Lung (tissue), 17 donors: ENCODE measurements at places on chromosomes 1 and 21. TPM values are rescaled to one million over a fixed set of nuclear protein-coding genes. Genes with fewer than 3 reads are reported as not detected.

GRCh38 chr1:37485902-37486679, 11.7 kb downstream of the ZC3H12A start:
- H3K27me3 ChIP-seq = no peaks in the 10 kb centered on the region
- no peak for DNase-seq
- peaks cover 6% of the 10 kb centered on the region for H3K4me1 ChIP-seq
- H3K36me3 ChIP-seq = peaks cover 37% of the 10 kb centered on the region

Gene PDC
- not detected for total RNA-seq

- H3K4me1 ChIP-seq = no peaks in the 10 kb centered on the region
- H3K4me3 ChIP-seq = no peak overlapping the region
- no peak for DNase-seq
These were observed 175.0 kb downstream of the SMYD3 start for GRCh38 chr1:246332078-246332477.

GRCh38 chr1:165915480-165915879, 88.1 kb downstream of the UCK2 start:
- no peaks in the 10 kb centered on the region for H3K36me3 ChIP-seq
- DNase-seq = no peak
- no peak overlapping the region for H3K27ac ChIP-seq
- H3K4me1 ChIP-seq = no peaks in the 10 kb centered on the region

Gene S100A8
- total RNA-seq = 556 TPM

GRCh38 chr1:28602536-28603439, 10.7 kb downstream of the RAB42 start:
- no peaks in the 10 kb centered on the region for H3K4me1 ChIP-seq
- no peak overlapping the region for H3K4me3 ChIP-seq
- peak; percentile 89 for DNase-seq
- H3K36me3 ChIP-seq = peaks cover 23% of the 10 kb centered on the region
- no peaks in the 10 kb centered on the region for H3K27me3 ChIP-seq

DNA sequence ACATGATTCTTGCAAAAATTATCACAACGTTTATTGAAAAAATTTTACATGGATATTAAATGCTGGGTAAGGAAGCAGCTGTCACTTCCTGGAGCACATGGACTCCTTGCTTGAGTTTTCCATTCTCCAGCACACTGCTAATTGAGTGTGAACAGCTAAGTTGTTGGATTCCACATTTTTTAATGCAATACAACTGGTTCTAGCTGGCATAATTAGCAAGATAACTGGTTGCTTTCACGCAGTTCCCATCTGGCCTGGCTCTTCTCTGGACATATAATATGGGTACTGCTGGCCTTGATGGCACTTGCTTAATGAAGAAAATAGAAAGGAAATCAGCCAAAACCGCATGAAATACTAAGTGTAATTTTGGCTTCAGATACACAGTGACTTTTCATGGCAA, 26.6 kb downstream of the RGS21 start:
- H3K36me3 ChIP-seq = no peaks in the 10 kb centered on the region
- peak; percentile 87 for DNase-seq
- no peaks in the 10 kb centered on the region for H3K27me3 ChIP-seq
- H3K4me1 ChIP-seq = peaks cover 3% of the 10 kb centered on the region
- no peak overlapping the region for H3K27ac ChIP-seq

DNA sequence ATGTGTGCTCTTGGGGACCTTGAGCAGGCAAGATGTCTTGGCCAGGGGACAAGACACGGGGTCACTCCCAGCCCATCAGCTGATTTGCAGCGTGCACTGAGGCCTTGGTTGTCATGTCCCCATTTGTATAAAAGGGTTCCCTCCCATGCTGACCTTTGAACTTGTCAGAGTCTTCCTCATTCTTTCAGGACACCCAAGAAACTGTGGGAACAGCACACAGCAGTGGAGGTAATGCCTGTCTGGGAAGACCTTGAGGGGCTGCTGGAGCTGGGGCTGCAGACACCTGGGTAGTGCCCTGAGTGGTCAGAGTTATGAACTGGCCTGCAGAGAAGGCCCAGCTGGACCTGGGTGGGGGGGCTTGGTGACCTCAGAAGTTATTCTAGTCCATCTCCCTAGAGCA, 46.4 kb downstream of the FAAH start:
- peaks cover 10% of the 10 kb centered on the region for H3K27me3 ChIP-seq
- no peaks in the 10 kb centered on the region for H3K36me3 ChIP-seq
- no peak for DNase-seq
- no peak overlapping the region for H3K27ac ChIP-seq
- no peak overlapping the region for H3K4me3 ChIP-seq
- no peaks in the 10 kb centered on the region for H3K4me1 ChIP-seq

- H3K27ac ChIP-seq = no peak overlapping the region
- H3K4me1 ChIP-seq = no peaks in the 10 kb centered on the region
- H3K27me3 ChIP-seq = no peaks in the 10 kb centered on the region
- no peak for DNase-seq
These were observed 120.8 kb upstream of the CACHD1 start for GRCh38 chr1:64348961-64349648.

DNA sequence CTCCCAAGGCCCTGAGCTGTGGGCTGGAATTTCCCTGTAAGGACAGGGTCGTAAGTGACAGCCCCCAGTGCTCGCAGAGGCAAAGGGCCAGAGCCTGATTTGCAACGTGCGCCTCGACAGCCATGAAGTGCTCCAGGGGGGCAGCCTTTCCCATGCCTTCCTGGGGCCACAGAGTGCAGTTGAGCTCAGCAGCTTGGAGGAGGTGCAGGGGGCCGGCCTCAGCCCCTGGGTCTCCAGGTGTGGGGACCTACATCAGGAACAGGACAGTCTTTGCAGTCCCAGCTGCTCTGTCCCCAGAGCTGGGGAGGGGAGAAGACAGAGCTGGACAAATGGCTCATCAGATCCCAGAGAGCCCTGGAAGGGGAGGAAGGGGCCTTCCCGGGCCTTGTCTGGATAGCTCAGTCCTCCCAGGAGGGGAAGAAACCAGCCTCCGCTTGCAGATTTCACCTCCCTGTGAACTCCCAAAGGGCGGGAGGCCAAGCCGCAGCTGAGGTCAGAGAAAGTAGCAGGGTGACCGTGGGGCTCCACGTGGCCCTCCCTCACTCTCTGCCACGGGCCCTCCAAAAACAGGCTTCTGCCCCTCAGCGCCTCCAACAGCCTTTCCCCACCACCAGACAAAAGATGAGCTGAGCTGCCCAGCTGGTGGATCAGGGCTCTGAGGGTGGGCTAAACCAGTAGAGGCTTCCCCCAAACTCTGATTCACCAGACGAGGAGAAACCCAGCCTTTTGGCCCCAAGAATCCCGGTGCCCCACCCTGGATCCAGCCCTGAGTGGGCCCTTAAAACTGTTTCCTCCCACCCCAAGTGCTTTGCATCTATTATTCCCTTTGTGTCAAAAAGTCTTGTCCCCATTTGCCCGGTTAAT, 76.5 kb downstream of the DHRS3 start:
- H3K4me3 ChIP-seq = no peak overlapping the region
- H3K4me1 ChIP-seq = peaks cover 15% of the 10 kb centered on the region
- H3K27me3 ChIP-seq = peaks cover 2% of the 10 kb centered on the region
- H3K27ac ChIP-seq = no peak overlapping the region

DNA sequence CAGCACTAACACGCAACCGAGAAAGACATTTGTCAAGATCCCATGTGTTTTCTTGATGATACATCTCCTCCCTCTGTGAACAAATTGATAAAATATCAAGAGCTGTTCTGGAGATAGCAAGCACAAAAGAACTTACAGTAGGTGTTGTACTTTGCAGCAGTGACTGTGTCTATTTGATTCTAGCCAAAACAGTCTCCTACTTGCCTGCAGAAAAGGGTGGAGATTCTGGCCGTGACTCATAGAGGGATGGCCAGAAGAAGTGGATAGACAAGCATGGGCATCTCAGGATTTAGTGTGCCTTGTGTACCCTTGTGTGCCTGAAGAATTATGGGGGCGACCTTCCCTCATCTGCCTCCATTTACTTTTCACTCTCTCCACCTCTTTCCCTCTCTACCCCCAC, 458.4 kb upstream of the LRRC7 start:
- DNase-seq = no peak
- H3K4me3 ChIP-seq = no peak overlapping the region
- no peak overlapping the region for H3K27ac ChIP-seq

Gene MPL
- 0.67 TPM for total RNA-seq

Gene PRR9
- not detected for total RNA-seq

Gene COL24A1
- total RNA-seq = 0.92 TPM

Gene TSACC
- total RNA-seq = not detected

Gene GJA4
- total RNA-seq = 22.6 TPM

Gene B3GALT6
- 28.3 TPM for total RNA-seq

Gene BTG3
- 120 TPM for total RNA-seq

DNA sequence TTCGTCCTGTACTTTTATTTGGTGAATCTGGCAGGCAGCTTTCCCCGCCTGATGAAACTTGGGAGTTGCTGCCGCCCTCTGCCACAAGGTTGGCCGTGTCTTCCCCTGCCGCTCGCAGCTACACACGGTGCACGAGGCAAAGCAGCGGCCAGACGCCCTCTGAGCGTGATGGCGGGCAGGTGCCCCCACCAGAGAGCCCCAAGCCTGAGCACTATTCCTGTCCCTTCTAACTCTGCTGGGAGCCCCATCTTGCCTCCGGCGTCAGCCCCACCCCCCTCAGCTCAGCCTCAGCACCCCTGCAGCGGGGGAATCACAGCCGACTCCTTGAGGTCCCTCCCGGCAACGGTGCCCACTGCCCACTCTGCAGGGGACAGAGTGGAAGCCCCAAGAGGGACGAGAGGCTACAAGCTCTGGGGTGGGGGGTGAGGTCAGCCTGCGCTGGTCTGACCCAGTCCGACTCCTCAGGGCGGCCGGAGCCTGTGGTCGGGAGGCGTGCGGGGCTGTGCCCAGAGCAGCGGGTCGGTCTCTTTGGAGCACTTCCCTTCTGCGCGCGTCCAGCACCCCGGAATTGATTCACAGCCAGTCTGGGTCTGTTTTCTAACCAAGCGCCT, 41.3 kb downstream of the RIPK4 start:
- no peak overlapping the region for H3K4me3 ChIP-seq
- DNase-seq = peak; percentile 8

Gene DCLRE1B
- 7.8 TPM for total RNA-seq
